Activated CD4-positive, alpha-beta T cell treated with anti-CD3 and anti-CD28 coated beads for 48 hours (primary cell): ENCODE measurements at places on chromosomes 5 and 9.
A peak's percentile ranks its signal among the peaks of the same experiment; 100 is the strongest.

DNA sequence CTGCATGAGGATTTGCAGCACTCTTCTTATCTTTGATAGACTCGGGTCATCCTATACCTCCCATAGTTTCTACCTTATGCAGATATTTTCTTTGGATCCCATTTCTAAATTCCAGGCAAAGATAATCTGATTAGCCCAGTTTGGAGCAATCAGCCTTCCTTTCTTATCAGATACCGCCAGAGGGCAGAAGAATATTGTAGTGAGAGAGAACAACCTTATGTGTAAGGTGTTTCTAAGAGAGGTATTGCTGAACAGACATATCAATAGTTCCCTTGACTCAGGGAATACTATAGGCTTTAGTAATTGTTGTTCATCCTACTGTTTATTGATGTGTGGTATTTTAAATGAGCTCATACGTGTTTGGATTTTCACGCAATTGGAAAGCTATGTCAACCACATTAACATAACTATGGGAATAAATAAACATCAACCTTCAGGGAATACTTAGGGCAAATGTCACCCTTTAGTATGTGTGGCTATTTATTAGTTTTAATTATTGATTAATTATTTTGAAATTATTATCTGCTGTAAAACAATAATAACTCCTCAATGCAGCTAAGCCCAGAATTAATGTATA, 1435.2 kb upstream of the CDH9 start:
- no peak for DNase-seq

DNA sequence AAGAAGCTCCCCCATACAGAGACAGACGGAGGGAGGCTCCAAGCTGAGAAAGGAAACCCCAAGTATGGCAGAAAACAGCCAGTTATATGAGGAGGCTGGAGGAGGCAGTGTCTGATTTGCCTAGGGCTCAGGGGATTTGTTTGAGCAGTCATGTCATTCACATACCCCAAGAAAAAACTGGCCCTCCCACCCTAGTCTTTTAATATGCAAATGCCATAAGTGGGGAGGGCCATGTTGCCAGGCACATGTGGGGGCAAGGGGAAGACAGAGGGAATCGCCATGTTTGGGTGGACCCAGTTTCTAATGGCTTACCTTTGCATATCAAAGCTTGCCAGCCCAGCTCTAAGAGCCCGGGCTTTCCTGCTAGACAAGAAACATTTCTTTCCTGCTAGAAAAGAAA, 1163.8 kb downstream of the TAF11L14 start:
- no peak for DNase-seq

- no peak for DNase-seq
These were observed 197.3 kb upstream of the CLINT1 start for GRCh38 chr5:158056130-158056825.

- no peak for DNase-seq
These were observed 37.9 kb downstream of the ERGIC1 start for GRCh38 chr5:172871982-172872381.

- DNase-seq = no peak
These were observed 74.5 kb downstream of the PTCD2 start for GRCh38 chr5:72394688-72395087.

DNA sequence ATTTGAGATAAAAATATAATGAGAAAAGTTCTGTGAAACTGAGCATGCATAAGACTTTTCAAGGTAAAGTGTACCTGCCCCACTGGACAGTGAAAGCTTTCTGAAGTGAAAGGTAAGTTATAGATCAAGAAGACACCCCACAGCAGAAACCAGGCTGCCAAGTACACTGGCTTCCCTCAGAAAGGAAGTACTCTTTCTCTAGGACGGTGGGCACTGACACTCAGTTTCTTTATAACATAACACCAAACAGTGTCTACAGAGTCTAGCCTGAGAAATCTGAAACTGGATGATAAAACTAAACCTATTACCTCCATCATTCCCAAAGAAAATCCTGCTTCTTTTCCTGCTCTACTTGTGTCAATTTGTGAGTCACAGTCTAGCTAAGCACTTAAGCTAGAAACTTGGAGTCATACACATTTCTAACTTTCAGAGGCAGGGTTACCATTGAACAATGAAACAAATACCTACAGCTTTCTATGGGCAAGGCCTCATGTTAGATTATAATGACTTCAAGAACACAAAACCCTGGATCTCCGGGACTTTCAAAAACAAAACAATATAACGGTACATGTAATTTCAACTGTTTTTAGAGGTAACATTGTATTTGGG, 136.7 kb downstream of the CPLANE1 start:
- DNase-seq = no peak

DNA sequence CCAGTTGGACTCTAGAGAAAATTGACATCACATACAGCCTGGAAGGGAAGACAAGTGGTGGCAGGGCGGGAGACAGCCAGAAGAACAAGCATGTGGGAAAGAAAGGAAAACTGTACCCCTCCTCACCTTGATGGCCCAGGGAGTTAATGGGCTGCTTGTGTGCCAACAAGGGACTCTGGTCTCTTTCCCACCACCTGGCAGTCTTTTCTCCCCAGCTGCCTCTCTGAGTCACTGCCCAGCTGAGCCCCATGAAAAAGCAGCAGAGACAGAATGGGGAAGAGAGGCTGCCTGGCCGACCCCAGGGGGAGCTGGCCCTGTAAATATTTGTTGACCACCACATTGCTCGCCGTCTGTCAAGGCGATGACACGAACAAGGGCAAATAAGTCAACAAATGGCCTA, 359.4 kb downstream of the ENC1 start:
- no peak for DNase-seq

GRCh38 chr5:36334315-36334714, 32.6 kb upstream of the RANBP3L start:
- DNase-seq = no peak

DNA sequence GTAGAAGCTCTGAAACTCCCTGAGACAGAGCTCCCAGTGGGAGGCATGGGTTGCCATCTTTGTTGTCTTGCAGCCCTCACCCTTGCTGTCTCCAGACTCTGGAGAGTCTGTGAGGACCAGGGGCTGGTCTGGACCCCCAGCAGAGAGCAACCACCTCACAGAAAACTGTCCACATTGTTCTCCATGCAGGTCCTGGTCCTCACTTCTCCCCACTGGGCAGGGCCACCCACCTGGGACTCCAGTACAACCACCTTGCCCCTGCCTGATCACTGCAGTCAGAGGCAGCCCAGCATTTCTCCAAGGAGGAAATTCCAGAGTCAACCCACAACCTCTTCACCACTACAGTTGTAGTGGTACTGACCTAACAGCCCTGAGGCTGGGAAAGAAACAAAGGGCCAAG, 285.6 kb upstream of the RPS23 start:
- no peak for DNase-seq

GRCh38 chr5:10315824-10316509, 8.3 kb upstream of the CMBL start:
- DNase-seq = no peak

DNA sequence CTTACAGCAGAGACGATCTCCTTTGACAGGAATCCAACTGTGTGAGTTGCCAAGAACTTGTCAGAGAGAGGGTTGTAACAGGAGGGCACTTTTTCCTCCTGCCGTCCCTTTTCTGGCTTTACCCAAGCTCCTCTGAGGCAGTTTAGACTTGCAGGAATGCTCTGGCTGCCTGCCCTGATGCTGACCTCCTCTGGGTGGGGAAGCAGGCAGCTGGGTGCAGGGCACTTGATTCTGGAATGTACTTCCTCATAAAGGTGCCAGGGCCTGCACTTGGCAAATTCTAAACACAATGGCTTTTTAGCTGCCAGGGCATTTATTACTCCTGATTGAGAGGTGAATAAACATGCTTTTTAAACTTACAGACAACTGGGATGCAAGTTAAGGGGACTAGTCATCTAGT, 190.4 kb downstream of the EPB41L4A start:
- no peak for DNase-seq

GRCh38 chr5:132225165-132226032, 2.3 kb downstream of the P4HA2 start:
- peak; percentile 67 for DNase-seq

DNA sequence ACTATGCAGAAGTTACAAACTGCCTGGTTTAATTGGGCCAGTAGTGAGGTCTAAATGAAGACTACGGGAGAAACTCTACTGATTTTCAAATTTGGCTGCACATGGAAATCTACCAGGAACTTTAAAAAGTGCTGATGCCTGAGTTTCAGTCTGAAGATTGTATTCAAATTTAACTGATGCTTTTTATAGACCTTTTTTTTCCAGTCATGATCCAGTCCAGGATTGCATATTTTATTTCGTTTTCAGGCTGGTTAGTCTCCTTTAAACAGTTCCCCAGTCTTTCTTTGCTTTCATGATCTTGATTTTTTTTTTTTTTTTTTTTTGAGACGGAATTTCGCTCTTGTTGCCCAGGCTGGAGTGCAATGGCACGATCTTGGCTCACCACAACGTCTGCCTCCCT, 23.7 kb upstream of the SPZ1 start:
- DNase-seq = no peak

DNA sequence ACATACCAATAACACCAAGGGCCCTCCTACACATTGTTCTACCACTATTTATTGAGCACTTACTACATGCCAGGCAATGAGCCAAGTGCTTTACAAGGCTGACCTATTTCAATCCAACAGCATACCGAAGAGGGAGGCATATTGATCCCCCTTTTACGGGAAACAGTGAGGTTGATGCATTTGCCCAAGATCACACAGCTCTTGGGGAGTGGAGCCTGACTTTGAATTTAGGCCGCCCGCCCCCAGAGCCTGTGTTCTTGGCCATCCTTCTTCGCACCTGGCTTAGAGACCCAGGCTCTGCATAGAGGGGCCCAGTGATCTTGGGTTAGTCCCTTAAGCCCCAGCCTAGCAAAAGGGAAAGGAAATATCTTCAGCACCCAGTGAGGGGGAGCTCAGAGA, 158.1 kb upstream of the IER5L start:
- no peak for DNase-seq

- DNase-seq = no peak
These were observed 124.7 kb upstream of the VLDLR start for GRCh38 chr9:2496934-2497333.

DNA sequence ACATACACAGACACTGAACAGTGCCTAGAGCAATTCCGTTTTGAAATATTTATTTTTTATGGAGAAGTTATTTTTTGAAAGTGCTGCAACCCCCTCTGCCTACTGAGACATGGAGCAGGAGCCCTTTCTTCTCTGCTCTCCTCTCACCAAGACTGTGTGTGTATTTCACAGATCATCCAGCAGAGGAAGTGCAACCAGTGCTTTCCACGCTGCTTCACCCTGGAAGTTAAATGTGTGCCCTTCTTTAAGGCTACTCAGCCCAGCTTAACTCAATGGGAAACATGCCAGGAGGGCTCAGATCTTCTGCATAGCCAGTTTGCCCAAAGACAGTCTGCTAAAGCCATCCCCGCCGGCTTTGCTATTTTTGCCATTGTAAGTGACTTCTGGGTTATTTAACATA, 606.3 kb downstream of the TLE1 start:
- no peak for DNase-seq

- DNase-seq = no peak
These were observed 103.2 kb upstream of the VCAN start for GRCh38 chr5:83368319-83368718.

DNA sequence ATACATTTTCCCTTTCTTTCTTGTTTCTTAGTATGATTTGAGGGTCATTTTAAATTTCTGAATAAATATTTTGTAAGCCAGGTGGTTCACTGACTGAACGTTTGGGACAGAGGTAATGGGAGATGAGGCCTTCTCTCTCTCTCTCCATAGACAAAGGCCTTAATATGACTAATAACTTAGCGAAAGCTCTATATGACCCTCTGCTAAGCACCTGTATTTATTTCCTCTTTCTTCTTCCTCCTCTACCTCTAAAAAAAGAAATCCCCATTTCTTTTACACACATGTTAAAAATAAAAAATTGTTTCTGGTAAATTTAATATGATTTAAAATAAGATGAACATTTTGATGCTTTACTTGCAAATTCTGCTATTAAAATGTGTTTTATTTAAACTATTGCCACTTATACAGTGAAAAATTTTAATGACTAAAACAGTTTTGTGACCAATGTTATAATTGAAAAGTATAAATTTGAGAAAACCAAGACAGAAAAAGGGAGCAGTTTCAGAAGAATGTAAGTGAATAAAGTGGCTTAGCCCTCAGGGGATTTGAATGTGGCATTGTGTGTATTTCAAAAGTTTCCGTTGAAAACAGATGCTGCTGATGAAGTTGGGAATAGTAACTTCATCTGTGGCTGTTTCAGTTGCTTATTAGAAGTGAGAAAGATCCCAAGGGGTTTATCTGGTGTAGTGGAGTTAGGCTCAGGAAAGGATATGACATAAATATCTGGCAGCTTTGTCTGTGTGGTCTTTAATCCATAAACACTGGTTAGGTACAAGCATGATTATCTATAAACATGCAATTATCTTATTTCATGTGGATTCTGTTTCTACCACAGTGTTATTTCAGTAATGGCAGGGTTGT, 128.6 kb upstream of the GRHPR start:
- DNase-seq = no peak

- DNase-seq = no peak
These were observed 389.6 kb downstream of the KDM4C start for GRCh38 chr9:7147121-7148090.

DNA sequence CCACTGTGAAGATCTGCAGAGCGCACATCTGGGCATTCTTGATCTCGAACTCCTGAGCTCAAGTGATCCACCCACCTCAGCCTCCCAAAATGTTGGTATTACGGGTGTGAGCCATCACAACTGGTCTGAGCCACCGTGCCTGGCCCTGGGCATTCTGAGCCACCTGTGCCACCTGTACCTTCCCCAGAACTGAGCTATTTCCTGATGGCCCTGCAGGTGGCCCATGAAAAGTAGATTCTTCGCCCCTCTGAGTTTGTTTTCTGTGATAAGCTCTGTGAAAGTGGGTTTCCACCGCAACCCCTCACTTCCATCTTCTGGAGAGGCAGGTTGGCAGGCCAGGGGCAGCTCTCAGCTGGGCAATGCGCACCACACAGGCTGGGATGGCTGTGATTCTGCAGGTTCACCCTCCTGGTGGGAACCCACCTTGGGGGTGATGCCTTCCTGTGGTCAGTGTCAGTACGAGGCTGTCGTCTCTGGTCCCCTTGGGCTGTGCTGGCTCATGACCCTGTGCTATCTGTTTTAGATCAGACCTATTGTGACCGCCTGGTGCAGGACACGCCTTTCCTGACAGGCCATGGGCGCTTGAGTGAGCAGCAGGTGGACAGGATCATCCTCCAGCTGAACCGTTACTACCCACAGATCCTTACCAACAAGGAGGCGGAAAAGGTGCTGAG, 11.3 kb downstream of the CARD19 start:
- no peak for DNase-seq

DNA sequence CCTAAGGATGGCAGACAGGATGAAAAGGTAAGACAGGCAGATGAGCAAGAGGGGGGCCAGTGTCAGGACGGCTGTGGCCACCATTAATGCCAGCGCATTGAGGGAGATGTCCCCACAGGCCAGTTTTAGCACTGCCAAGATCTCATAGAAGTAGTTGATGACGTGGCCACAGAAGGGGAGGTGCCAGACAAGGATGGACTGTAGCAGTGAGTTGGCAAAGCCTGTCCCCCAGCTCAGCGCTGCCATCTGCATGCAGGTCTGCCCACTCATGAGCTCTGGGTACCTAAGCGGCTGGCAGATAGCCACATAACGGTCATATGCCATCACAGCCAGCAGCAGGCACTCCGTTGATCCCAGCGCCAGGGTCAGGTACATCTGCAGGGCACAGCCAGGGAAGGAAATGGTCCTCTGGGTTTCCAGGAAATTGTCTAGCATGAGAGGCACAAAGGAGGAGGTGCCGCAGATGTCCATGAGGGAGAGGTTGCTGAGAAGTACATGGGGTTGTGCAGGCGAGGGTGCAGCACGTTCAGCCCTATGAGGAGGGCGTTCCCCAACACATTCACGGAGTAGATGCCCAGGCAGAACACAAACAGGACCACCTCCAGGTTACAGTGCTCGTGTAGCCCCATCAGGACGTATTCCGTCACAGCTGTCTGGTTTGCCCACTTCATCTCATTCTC, 10.8 kb downstream of the OR13J1 start:
- DNase-seq = peak; percentile 31
